ENCODE measurements at places on chromosomes 2 and 18.

GRCh38 chr2:72999729-73000725 lies 71.5 kb downstream of the SFXN5 start:
- DNase-seq, result no peak

GRCh38 chr2:38237311-38237710 lies 139.8 kb downstream of the ATL2 start:
- DNase-seq, result no peak

DNA sequence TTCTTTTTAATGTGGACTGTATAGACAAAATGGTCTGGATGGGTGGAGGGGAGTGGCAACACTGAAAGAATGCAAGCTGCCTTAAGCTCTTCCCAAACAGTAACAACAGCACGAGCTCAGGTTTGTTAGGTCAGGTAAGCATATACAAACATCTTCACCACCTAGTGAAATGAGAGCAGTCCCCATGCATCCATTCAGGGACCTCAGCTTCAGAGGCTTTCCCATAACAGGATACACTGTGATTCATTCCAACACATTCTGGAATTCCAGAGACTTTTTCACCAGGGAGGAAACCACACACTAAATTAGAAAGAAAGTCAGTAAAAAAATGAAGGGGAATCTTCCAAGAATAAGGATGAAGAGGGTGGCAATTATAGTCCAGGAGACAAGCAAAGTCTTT lies 50.4 kb upstream of the BZW1 start:
- no peak for DNase-seq

GRCh38 chr2:234690569-234691213 lies 193.8 kb upstream of the ARL4C start:
- DNase-seq, result no peak

DNA sequence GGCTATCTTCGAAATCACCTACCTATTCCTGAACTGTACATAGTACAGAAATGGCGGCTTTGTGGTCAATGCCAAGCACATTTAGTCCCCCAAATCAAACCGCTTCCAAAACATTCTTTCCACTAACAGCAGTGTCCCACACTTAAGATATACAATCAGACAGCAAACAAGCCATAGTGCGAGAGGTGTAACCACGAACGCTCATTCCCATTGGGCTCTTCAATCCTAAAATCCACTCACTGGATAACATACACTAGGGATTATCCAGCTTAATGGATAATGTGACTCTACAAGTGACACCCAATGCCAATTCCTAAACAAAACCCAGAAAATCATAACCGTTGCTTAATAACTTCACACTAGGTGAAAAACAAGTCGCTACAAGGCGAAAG lies 2.0 kb downstream of the XPO1 start:
- DNase-seq, result no peak

DNA sequence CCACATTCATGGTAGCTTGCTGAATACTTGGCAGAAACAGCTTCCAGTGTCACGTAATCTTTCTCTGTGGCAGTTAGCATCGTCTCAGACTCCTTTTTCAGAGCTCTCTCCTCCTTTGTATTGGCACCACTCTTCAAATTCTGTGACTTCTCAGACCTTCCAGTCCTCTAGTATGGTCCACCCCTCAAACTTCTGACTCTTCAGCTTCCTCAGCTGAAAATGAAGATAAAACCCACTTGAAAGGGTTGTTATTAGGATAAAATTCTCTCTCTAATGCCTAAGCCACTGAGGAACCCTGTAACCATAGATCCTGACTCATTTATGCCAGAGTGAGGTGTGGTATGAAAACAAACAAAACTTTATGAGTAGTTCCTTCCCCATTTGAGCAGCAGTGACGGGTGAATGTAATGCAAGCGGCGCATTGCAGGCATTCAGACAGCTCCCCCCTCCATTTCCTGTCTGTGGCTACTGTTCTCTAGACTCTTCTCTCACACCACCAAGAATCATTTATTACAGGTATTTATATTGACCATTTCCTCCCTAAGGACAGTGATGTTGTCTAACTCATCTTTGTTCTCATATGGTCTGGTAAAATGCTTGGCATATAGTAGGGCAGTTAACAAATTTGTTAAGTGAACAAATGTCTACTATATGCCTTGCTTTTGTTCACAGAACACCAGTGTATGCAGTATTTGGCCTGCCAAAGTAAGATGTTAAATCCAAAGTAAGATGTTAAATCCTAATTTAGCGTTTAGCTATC lies 35.3 kb downstream of the GALNT1 start:
- peak; percentile 67 for DNase-seq

GRCh38 chr2:4995466-4995865 lies 696.7 kb upstream of the SOX11 start:
- DNase-seq, result no peak

- no peak for DNase-seq
These were observed 49.8 kb upstream of the CNGA3 start for GRCh38 chr2:98296440-98296839.

DNA sequence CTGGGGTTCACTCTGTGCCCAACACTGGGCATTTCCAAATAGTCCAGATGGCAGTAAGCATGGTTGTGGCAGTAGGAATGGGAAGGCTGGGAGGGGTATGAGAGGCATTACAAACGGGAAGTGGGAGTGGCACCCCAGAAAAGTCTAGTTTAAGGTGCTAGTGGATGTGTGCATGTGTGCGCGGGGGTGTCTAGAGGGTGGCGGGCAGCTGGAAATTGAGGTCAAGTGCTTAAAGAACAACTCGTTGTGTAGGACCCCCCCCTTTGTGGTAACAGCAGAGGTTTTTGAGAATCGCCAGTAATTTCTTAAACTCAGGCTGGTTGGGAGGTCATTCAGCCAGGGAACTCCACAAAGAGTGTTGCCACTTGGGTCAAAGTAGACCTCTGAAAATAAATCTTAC lies 69.9 kb downstream of the RHBDD1 start:
- DNase-seq, result no peak

GRCh38 chr2:101295895-101296294 lies 12.6 kb downstream of the RNF149 start:
- DNase-seq, result no peak

GRCh38 chr2:39780825-39781600 lies 2.0 kb upstream of the THUMPD2 start:
- no peak for DNase-seq

DNA sequence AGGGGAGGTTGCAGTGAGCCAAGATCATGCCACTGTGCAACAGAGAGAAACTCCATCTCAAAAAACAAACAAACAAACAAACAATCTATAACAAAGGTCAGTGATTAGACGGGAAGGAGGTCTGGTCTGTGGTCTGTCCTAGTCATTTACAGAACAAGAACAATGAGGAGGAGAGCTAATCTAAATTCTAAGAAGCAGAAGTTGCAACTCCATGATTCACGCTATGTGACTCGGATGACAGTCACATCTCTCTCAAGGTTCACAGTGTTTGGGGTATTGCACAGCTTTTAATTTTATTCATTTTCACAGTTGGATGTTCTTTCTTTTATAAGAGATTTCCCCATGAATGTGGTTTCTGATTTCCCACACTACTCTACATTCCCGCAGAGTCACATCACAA lies 218.7 kb upstream of the PIEZO2 start:
- DNase-seq, result no peak

GRCh38 chr2:23342075-23342474 lies 42.9 kb upstream of the KLHL29 start:
- no peak for DNase-seq

DNA sequence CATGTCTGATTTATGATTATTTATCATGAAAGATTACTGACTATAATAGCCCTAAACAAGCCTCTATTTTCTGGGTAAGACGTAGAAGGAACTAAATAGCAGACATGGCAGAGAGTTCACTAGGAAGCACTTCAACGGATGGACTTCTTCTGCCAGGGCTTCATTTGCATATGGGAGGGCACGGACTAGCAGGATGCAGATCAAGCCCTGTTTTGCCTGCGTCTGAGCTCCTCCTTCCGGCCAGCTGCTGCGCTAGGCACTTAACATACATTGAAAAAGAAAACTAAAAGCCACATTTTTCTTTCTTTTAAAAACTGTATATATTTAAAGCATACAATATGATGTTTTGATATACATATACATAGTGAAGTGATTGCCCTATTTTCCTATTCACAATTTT lies 340.0 kb upstream of the MEX3C start:
- DNase-seq, result no peak

DNA sequence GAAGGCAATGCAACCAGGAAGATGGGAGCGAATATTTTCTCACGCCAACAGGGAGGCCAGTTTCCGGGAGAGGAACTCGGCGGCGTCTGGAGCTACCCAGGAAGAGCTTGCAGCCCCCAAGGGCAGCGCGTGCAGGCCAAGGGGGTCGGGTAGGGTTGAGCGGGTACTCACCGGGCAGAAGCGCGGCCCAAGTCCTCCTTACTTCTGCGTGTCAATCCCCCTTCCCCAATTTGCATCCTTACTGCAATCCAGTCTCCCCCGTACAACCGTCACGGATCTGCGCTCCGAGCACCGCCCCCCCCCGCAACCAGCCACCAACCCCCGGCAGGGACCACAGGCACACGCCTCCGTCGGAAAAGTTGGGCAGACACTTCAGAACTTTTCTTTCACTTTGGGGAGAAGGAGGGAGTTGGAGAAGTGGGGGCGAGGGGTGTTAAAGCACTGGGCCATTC lies 1.3 kb downstream of the ATP8B1 start:
- no peak for DNase-seq

DNA sequence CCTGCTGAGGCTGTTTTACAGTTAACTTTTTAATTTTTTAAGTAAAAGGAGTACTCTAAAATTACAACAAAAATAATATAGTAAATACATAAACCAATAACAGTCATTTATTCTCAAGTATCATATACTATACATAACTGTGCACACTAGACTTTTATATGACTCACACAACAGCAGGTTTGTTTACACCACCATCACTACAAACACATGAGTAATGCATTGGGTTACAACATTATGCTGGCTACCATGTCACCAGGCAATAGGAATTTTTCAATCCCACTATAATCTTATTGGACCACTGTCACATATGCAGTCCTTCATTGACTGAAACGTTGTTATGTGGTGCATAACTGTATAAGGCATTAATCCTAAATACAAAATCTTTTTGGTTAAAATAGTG lies 42.5 kb downstream of the RASGRP3 start:
- no peak for DNase-seq

GRCh38 chr2:178783889-178784288 lies 23.3 kb downstream of the TTN start:
- DNase-seq, result no peak

- DNase-seq, result peak; percentile 20
These were observed 79.8 kb upstream of the MC4R start for GRCh38 chr18:60452421-60452820.

- no peak for DNase-seq
These were observed 230.6 kb downstream of the DOK6 start for GRCh38 chr18:69631281-69631680.

DNA sequence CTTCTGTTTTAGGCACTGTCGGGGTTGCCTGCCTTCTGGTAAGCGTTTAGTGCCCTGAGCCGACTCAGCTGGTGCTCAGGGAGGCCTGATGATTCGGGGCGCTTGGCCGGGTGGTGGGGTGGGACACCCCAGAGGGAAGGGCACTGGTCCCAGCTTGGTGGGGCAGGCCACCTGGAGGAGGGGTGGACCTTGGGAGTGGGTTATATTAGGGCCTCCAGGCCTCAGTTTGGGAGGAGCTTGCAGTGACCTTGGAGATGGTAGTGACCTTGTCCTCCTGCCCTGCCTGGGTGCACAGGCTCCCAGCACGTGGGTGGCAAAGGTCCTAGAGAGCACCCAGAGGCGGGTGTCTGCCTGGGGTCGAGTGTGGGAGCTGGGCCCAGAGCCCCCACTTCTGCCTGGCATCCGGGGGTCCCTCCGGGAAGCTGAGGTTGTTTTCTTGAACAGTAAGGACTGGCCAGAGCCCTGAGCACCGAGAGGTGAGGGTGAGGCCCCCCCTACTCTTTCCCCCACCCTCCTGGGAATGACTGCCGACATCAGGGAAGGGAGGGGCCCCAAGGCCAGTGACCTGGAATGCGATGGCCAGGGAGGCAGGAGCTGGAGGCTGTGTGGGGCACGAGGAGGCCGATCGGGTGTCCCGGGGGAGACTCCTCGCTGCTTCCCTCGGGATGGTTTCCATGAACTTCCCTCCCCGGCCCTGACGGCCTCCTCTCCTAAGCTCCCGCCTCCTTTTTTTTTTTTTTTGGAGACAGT lies 61.3 kb downstream of the HPCAL1 start:
- DNase-seq, result no peak

DNA sequence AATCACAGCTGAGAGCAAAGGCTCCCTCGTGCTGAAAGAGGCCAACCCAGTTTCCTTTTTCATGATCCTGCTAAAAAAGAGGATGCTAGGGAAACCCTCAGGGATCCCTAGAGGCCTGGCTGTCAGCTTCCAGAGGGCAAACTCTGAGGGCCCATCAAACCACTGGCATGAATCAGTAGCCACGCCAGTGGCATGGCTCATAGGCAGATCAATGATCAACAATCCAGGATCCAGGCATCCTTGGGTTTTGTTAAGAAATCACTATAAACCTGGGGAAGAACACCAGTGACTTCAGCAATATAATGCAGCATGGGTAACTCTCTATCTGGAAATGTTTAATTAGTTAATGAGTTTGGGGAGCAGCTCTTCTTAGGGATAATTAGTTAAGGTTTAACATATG lies 286.5 kb downstream of the C1D start:
- no peak for DNase-seq

DNA sequence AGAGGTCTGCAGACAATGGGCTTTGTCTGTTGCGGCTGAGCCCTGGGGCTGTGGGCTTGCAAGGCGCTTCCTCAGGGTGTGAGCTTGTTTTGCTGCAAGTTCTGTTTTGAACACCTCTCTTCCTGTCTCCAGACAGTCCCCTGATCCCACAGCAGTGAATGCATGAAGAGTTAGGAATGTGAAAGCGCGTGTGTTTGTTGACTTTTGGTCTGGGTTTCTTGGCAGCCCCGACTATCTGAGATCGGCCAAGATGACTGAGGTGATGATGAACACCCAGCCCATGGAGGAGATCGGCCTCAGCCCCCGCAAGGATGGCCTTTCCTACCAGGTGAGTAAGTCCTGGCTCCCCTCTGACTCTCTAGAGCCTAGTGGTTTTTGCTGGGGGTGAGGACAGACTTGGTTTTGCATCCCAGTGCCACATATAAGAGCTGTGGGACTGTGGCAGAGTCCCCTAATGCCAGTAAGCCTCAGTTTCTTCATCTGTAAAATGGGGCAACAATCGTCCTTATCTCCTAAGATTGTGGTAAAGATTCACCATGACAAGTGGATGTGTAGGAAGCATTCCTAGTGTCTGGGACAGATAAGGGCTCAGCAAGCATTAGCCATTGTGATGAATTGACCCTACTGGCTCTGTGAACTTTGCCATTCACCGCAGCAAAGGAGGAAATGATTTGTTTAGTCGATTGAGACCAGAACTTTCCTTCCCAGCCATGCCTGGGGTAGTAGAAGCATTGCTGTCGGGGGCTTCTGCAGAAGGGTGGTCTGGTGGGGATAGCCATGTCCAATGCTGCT lies 3.0 kb downstream of the LBH start:
- peak; percentile 62 for DNase-seq

GRCh38 chr2:220469201-220469600 lies 841.8 kb downstream of the SLC4A3 start:
- DNase-seq, result no peak
